ENCODE measurements at places on chromosomes 3 and 15. TPM values are rescaled to one million over a fixed set of nuclear protein-coding genes. Genes with fewer than 3 reads are reported as not detected.
A peak's percentile ranks its signal among the peaks of the same experiment; 100 is the strongest.

CHRFAM7A gene
- 5.5 TPM for total RNA-seq

TNNC1 gene
- not detected for total RNA-seq

DNA sequence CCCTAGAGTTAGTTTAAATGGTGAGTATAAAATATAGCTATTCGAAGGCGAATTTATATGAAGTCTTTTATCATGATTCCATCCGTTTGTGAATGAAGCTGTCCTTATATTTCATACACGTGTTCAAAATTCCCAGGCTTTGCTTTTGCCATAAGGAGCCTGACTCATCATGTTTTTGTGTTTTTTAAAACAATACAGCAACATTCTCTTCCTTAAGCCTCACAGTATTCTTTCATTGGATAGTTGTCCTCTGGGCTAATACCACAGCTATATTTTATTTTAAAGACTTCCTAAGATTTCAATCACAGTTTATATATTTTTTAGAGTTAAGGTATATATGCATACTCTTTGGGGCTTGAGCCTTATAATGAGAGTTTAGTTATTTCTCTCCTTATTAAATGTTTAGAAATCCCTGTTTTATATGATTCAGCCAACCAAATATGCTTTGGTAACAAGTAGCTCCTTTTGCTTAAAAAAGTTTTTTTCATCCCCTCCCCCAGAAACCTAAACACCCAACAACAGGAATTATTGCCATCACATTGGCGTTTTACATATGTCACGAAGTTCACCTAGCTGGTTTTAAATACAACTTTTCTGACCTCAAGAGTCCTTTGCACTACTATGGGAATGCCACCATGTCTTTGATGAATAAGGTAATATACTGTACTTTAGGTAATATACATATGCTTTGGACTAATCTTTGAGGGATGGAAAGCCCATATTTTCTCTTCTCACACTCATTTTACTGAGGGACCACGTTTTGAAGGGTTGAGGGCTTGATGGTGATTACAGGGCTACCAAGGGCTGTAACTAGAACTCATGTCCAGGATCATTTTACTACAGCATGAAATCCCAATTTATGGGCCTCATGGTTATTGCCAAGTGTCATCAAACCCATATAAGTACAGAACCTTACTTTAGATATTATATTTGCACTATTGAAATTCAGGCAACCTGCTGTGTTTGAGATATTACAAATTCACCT lies 28.5 kb downstream of the ST3GAL6 start:
- DNase-seq: no peak

SLCO2A1 gene
- 7.5 TPM for total RNA-seq

GRCh38 chr3:11377719-11378118 lies 105.5 kb downstream of the ATG7 start:
- no peak for DNase-seq

SAMD7 gene
- not detected for total RNA-seq

DNA sequence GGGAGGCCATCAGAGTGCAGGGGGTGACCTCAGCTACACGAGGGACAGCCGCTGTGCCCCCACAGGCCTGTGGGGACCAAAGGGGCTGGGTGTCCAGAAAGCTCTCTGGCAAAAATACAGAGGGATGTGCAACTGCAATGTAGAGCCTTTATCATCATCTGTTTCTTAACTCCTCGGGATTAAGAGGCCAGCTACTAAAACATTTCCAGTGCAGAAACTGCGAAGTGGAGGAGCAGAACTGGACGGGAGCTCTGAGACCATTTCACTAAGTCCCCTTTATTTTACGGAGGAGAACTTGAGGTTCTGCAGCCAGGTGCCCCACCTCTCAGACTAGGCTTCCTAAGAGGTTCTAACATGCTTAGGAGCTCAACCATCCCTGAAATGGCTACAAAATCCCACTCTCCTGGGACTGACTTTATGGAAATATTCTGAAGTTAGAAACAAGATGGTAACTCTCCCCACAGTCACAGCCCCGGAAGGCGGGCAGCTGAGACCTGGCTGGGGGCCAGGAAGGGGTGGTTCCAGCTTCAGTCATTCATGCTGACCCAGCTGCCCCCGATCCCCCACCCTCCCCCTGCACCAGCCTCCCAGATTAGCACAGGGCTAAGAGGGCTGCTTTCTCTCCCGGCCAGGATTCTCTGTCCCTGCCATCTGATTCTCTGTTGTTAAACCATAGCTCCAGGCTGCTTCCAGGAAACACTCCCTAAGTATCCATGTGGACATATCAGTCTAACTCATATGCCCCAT lies 40.3 kb downstream of the UMPS start:
- DNase-seq: no peak

GRCh38 chr3:104632947-104633346 lies 733.8 kb upstream of the ALCAM start:
- DNase-seq: no peak

GRCh38 chr3:38334142-38335055 lies 12.2 kb upstream of the XYLB start:
- DNase-seq: no peak

DNA sequence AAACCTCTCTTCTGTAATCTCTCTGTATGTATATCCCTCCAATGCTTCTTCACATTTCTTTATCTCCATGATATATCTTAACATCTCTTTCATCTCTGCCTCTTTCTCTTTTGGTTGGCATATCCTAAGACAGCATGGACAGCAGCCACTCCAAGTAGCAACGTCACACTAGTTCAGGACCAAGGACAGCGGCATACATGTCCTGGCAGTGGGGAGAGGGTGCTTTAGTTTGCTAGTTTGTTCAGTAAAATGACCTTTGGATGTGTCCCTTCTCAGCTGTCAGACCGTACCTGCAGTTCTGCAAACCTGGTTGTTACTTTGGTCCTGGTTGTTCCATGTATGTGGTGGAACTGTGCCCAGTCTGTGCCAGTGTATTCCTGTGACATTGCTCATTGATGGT lies 225.6 kb upstream of the ROPN1 start:
- DNase-seq: no peak

DNA sequence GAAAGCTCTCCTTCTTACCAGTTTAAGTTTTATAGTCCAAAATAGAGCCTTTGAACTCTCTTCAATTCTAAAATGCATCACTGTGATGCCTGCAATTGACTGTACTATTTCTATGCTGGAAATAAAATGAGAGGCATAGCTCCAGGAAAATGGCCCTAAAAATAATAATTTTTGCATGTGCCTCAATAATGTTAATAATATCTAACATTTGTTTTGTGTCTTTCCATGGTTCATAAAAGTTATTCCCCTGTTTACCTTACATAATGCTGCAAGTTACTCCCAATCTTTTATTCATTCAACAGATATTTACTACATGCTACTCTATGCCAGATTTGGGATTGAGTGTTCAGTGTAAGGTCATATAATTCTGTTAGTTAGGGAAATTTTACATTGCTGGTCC lies 574.0 kb downstream of the RBMS3 start:
- DNase-seq: no peak

ADAMTS7 gene
- total RNA-seq: 1.6 TPM

DNA sequence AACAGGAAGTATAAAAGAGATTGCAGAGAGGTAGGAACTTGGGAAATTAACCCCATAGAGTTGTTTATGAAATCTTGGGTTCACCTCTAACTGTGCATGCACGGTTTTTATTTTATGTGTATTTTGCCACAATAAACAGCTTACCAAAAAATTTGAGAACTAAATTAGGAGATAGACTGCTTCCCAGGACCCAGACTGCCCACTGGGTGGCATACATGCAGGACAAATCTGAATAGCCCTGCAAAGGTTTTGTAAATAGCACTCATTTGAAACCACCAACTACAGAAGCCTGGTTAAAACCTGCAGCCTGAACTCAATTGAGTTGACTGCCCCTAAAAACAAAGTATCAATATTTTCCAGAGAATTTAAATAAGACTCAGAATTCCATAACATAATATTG lies 96.4 kb upstream of the SLCO2A1 start:
- DNase-seq: no peak

DNA sequence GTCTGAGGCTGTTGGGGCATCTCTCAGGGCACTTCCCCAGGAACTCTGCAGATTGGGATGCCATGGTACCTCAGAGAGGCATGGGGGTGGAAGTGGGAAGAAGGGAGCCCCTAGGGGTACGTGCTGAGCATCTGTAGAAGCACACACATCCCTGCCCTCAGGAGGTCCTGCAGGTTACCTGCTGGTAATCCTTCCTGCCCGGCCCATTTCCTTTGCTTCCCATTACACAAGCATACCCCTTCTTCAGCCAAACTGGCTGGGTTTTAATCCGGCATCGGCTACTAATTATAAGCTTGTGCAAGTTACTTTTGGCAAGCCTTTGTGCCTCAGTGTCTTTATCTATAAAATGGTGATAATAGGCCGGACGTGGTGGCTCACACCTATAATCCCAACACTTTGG lies 3.1 kb upstream of the SMAD6 start:
- no peak for DNase-seq

- DNase-seq: no peak
Observed at GRCh38 chr15:78937132-78937739, 7.6 kb downstream of the CTSH start.

RBP2 gene
- total RNA-seq: not detected

DNA sequence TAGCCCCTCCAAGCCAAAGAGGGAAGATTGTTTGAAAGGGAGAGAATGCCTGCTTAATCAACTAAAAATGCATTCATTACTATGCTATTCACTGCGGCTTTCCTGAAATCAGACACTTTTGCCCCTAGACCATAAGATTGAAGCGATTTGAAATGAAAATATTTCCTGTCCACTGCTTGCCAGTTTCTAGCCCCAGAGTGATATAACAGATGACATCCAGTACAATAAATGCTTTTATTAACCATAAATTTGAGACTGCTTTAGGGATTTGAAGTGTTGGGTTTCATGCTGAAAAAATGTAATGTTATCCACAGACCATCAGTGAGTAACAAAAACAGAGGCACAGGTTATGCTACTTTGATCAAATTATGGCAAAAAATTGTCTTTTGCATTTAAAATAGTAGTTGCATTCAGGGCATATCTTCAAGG lies 14.1 kb downstream of the IL17RD start:
- no peak for DNase-seq

DNA sequence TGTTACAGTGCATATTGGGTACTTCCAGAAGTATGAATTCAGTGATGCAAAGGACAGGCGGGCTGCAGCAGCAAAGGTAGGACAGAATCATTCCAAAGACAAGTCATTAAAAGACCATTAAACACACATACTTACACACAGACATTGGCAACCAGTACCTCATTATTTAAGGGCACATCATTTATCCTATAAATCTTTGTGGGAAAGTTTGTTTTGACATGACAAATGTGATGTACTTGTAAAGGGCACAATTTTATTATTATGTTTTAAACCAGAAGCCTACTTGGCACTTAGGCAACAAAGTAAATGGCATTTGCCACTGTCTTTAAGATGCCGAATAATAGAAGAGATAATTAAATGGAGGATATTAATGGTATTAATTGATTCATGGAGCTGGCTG lies 22.7 kb downstream of the ARIH1 start:
- no peak for DNase-seq

DNA sequence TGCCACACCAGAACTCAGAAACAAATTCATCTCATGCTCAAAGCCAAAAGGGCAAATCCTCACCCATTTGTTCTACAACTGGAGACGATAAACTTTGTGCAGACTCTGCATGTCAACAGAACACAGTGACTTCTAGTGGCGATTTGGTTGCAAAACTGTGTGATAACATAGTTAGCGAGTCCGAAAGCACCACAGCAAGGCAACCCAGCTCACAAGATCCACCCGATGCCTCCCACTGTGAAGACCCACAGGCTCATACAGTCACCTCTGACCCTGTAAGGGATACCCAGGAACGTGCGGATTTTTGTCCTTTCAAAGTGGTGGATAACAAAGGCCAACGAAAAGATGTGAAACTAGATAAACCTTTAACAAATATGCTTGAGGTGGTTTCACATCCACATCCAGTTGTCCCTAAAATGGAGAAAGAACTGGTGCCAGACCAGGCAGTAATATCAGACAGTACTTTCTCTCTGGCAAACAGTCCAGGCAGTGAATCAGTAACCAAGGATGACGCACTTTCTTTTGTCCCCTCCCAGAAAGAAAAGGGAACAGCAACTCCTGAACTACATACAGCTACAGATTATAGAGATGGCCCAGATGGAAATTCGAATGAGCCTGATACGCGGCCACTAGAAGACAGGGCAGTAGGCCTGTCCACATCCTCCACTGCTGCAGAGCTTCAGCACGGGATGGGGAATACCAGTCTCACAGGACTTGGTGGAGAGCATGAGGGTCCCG lies 199.7 kb downstream of the AKAP13 start:
- DNase-seq: peak; percentile 67

DNA sequence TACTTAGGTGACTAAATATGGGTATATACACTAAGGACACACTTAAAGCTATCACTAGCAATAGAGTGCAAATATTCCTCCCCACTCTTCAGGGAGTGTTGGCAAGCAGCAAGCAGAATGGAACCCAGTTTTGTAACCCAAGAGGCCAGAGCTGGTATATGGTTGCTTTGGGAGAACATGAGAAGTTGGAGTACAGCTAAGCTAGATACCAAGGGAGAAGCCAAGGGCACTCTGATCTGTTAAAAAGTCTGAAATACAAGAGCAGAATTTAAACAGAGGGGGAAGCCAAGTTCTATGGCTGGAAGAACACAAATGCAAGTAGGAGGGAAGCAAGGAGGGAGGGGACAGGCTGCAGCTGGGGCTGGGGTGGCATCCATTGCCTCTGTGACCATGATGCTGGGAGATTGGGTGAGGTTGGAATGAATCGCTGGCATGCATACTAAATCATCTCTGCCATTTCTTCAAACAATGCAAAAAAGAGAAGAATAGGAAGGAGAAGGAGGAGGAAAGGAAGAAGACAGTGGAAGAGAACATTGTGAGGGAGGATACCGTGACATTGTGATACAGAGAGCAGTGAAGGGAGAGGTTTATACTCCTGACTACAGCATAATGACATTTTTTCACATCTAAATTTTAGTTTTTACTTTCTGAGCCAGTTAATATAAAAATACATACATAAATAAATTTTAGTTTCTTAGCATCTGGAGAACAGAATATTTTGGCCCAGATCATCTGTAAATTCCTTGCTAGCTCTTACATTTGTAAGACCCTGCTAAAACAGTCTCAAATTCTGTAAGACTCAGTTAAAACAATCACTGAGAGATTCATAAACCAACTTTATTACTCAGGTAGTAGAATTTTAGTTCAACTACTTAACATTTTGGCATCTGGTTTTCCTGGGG lies 9.0 kb upstream of the ANXA2 start:
- no peak for DNase-seq

GRCh38 chr3:52167240-52167639 lies 13.0 kb upstream of the POC1A start:
- DNase-seq: peak; percentile 17

DNA sequence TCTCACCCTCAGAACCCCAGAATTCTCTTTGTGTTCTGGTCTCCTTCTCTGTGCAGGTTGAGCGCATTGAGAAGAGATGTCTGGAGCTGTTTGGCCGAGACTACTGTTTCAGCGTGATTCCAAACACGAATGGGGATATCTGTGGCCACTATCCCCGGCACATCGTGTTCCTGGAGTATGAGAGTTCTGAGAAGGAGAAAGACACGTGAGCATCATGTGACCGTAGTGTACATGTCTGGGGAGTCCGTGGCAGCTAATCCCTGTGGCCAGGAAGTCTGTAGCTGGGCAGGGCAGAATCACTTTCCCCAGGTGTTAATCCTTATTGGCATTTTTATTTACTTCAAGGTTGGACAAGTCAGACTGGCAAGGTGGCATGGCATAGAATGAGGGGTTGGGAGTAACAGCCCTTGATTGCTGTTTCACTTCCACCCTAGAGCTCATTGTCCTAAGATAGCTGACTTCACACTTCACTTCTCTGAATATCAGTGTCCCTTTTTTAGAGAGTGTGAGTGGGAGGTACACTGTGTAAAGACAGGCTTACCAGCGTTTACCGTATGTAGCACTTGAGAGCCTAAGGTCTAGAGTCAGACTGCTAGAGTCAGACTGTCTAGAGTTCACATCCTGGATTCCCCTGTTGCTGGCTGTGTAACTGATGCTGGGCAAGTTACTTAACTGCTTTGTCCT lies 4.4 kb downstream of the MTMR14 start:
- no peak for DNase-seq

FRMD5 gene
- 0.41 TPM for total RNA-seq
